Activated CD4-positive, alpha-beta T cell treated with anti-CD3 and anti-CD28 coated beads, Interleukin-2, amount 10 ng/mL, durations not matched to agents 7 days and 5 days (primary cell): ENCODE measurements at places on chromosomes 6 and 20. TPM values are rescaled to one million over a fixed set of nuclear protein-coding genes. Genes with fewer than 3 reads are reported as not detected.
A peak's percentile ranks its signal among the peaks of the same experiment; 100 is the strongest.

NELFCD gene
- total RNA-seq: 90.1 TPM

WFDC10B gene
- not detected for total RNA-seq

CABLES2 gene
- total RNA-seq: 22.5 TPM

FOXP4 gene
- 4.8 TPM for total RNA-seq

TREM1 gene
- not detected for total RNA-seq

DNA sequence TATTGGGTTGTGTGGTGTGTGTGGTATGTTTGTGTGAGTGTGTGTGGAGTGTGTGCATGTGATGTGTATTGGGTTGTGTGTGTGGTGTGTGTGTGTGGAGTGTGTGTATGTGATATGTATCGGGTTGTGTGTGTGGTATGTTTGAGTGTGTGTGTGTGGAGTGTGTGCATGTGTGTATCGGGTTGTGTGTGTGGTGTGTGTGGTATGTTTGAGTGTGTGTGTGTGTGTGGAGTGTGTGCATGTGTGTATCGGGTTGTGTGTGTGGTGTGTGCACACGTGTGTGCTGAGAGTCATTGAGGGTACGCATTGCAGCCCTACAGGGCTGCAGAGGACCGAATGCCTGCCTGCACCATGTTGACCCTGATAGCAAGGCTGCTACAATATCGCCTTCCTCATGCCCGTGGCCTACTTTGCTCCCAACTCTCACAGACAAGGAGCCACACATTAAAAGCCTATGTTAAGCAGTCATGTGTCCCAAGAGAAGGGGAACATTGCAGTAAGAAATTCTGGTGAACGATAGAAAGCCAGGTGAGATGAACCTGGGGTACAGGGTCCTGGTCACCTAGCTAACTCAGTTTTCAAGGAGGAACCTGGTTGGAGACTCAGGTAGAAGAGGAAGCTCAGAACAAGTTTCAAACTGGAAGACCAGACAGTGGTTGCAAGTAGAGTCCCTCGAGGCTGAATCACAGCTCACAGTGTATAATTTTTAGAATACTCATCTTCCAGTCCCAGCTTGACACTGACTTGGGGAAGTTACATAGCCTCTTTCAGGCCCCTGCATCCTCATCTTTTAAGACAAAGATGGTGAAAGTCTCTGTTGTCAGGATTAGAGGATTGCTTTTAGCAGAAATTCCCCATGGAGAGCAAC lies 45.7 kb upstream of the TMEM170B start:
- no peak for DNase-seq

DNA sequence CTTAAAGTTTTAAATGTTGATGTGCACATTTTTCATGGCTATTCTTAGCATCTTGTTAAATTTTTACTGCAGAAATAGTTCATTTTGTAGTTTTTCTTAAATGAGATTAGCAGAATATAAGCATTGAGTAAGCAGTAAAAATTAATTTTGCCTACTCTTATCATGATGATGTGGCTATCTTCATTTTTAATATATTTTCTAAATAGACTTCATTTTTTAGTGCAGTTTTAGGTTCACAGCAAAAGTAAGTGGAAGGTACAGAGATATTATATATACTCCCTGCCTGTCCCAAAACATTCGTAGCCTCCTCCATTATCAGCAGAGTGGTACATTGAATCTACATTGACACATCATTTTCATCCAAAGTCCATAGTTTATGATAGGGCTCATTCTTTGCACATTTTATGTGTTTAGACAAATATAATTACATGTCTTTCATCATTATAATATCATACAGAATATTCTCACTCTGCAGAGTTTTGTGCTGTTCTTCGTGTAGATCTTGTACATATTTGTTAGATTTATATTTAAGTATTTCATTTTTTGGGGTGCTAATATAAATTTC lies 13.7 kb downstream of the STXBP5 start:
- no peak for DNase-seq

DNA sequence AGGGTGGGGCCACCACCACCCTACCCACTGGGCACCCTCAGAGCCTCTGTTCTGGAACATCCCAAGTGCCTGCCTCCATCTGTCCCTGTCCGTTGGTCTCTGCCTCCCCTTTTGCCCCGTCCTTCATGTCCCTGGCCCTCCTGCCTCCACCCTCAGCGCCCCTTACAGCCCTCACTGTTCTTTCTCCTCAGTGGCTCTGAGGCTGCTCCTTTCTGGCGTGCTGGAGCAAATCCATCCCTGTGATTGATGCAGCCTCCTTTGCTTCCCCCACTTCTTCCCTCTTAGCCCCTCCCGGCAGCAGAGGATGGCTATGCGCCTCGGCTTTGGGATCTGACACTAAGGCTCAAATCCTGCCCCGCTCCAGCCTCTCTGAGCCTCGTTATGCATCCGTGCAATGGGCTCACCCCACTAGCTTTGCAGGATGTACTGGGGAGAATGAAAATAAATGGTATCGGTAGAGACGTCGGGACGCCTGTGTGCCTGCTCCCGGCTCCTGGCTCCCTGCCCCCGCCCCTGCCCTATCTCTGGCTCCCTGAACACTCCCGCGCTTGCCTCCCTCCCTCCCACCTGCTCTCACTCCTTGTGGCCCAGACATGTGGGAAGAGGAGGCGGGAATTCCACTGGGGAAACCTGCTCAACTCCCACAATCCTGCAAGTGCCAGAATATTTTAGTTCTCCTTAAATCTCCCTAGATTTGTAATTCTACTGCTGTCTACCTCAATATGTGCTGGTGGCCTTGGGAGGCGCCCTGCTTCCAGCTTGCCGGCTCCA lies 13.1 kb downstream of the VSTM2L start:
- no peak for DNase-seq

GRCh38 chr6:134564705-134565104 lies 246.8 kb upstream of the SGK1 start:
- DNase-seq: no peak

- DNase-seq: no peak
Observed at GRCh38 chr6:48139818-48140614, 29.0 kb upstream of the PTCHD4 start.

- DNase-seq: no peak
Observed at GRCh38 chr6:64580346-64580745, 944.7 kb downstream of the PHF3 start.

- DNase-seq: no peak
Observed at GRCh38 chr6:49457771-49458170, 5.3 kb downstream of the MMUT start.

DNA sequence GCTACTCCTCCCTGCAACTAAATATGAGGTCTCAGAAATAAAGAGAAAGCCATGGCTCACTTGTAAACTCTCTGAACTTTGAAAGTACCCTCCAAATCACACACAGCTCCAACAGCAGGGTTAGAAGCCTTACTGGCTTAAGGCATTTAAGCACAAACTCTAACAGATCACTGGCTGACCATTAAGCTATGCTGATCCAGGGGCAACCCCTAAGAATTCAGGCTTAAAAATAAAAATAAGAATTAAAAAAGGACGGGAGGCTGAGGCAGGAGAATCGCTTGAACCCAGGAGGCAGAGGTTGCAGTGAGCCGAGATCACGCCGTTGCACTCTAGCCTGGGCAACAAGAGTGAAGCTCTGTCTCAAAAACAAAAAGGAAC lies 21.8 kb downstream of the HLA-E start:
- no peak for DNase-seq

DNA sequence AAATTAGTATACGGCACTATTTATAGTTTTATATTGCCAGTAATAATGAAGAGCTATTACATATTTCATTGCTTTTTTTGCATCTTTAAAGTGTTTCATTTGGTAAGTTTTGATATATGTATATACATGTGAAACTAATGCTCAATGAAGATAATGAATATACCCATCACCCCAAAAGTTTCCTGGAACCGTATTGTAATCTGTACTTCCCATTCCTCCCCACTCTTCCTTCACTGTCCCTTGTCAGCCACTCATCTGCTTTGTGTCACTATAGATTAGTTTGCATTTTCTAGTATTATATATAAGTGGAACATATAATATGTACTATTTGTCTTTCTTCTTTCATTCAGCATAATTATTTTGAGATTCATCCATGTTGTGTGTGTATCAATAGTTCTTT lies 10.3 kb upstream of the TBC1D32 start:
- no peak for DNase-seq

DNA sequence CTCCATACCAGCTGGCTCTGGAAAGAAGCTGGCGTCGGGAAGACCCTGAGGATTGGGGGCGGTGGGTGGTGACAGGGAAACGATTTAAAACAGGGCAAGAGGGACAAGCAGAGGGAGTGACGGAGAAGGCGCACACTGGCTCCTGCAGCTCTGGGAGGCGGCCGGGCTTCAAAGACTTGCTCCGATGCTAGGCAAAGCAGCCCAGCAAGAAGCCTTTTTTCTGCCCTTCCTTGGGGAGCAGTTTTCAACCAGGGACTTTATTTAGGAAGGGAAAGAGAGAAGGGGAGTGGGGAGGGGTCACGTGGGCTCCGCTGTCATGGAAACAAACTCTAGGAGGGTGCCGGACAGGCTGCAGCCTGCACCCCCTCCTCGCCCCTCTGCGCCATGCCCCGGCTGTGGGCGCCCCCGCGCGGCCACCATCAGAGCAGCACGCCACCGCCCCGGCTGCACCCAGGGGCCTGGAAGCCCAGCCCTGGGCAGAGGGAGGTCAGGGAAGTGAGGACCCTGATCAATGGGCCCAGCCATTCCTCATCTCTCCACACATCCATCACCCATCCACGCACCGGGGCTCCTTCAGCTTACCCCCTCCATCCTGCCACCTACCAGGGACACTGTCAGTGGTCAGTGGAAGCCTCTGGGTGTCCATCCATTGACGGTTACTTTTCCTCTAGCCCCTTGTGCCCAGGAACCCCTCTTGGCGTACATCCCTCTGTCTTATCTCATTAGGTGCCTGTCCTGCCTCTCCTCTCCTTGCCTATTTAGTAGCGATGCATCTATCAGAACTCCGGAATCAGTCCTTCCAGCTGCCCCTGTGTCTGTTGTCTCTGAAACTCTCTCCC lies 66.6 kb upstream of the CCDC167 start:
- peak; percentile 66 for DNase-seq

- DNase-seq: no peak
Observed at GRCh38 chr6:17280138-17280537, 1.0 kb upstream of the RBM24 start.

GRCh38 chr20:19504251-19504650 lies 253.8 kb upstream of the RIN2 start:
- no peak for DNase-seq

GRCh38 chr6:154140743-154141142 lies 101.7 kb downstream of the OPRM1 start:
- DNase-seq: no peak

DNA sequence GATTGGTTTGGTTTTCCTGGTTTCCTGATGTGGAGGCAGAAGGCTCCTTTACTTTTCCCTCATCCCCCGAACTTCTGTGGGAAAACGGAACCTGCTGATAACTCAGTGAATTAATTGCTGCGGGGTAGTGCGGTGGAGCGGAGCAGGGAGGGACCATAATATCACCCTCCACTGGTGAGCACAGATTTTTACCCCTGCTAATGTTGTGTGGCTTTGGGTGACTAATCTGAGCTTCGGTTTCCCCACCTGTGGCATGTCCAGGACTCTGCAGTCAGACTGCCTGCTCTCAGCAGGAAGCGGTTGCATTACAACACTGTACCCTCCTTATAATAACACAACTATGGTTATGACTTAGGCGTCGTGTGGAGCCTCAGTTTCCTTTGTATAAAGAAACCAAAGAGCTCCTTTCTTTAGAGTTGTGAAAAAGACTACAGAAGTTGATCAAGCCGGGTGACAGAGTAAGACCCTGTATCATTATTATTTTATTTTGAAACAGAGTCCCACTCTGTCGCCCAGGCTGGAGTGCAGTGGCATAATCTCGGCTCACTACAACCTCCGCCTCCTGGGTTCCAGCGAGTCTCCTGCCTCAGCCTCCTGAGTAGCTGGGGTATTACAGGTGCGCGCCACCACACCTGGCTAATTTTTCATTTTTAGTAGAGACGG lies 2.2 kb upstream of the ID1 start:
- DNase-seq: peak; percentile 55

DNA sequence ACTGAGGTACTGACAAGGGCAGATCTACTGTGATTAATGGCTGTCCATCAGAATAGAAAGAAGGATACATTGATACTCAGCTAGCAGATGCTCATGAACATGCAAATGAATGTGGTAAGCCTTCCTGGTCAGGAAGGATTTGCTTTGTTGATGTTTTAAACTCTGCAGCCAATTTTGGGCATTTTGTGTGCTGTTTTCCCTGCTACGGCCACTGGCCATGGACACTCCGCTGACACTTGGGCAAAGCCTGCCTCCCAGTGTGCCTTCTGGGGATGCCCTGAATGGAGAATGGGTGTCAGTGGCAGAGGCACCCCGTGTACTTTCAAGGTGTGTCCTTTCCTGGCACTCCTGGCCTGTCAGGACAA lies 113.1 kb downstream of the SOBP start:
- no peak for DNase-seq

DNA sequence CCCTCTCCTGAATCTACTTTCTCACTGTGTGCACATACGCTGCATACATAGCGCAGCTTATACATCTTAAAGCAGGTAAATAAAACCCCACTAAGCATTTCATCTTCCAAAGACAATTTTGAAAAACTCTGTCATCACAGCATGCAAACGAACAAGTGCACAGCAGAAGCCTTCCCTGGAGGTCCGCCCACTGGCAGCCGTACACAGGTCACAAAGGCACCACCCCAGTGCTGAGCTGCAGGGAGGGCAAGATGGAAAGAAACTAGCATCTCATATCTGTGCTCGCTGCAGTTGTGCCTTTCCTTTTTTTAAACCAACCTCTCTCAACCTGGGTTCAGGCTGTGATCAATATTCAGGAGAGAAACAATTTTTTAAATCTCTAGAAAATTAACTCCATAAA lies 73.3 kb downstream of the HUS1B start:
- no peak for DNase-seq

GRCh38 chr20:49853640-49854039 lies 41.0 kb downstream of the SLC9A8 start:
- DNase-seq: no peak

- no peak for DNase-seq
Observed at GRCh38 chr6:90214461-90214860, 82.2 kb downstream of the BACH2 start.

GRCh38 chr6:74979065-74979766 lies 226.6 kb downstream of the COL12A1 start:
- DNase-seq: no peak

DNA sequence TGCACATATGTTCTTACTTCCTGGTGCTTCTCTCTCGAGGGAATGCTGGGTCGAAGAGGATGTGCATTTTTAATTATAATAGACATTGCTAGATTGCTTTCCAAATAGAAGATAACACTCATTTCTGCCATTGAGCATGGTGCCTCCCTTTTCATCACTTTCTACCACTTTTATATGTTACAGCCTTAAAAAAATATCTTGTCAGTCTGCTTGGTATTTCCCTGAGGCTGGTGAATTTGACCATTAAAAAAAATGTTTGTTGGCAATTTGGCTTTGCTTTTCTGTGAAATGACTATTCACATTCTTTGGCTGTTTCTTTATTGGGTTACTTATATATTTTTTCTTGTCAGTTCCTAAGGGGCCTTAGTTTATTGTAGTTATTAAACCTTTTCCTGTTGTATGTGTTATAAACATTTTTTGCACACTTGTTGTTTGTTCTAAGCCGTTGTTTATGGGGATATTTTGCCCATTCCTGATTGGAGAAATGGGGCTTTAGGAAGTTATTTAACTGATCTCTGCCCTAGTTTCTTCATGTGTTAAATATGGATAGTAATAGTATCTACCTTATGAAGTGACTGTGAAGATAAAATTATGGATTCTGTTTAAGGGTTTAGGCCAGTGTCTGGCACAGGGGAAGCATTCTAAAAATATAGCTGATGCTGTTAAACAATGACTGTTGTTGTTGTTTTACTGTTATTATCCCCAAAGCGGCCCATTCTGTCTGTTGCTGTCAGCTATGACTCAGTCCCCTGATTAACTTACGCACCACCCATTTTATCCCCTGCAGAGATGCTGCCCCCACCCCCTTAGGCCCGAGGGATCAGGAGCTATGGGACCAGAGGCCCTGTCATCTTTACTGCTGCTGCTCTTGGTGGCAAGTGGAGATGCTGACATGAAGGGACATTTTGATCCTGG lies 3.8 kb downstream of the DDR1 start:
- no peak for DNase-seq
